HT1080 (cell line): ENCODE measurements at places on chromosomes 11 and 22. TPM values are rescaled to one million over a fixed set of nuclear protein-coding genes. Genes with fewer than 3 reads are reported as not detected.

Gene EMSY
- total RNA-seq: 10.0 and 16.4 TPM in 2 replicates

Gene NPTXR
- total RNA-seq: 2.6 and 2.9 TPM in 2 replicates

DNA sequence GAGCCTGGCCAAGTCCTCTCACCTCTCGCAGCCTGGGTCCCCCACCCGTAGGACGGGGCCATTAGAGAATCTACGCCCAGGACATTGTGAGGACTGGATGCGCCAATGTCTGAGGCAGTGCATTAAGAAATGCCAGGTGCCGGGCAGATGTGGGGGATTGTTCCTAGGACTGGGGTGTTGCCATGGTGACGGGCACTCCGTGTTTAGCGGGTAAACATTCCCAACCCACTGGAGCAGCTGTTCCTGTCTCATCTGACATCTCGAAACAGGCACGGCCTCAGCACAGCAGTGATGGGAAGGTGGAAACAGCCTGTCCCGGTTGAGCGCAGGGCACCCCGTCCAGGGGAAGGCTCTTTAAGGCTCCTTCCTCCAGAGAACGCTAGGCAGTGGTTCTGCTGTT lies 99.6 kb upstream of the RTL6 start:
- DNase-seq: no peak

GRCh38 chr11:103281301-103281700 lies 172.1 kb downstream of the DYNC2H1 start:
- no peak for DNase-seq

Gene TMEM109
- total RNA-seq: 88.3 and 146 TPM in 2 replicates

Gene OR52I1
- total RNA-seq: not detected in 2 replicates

DNA sequence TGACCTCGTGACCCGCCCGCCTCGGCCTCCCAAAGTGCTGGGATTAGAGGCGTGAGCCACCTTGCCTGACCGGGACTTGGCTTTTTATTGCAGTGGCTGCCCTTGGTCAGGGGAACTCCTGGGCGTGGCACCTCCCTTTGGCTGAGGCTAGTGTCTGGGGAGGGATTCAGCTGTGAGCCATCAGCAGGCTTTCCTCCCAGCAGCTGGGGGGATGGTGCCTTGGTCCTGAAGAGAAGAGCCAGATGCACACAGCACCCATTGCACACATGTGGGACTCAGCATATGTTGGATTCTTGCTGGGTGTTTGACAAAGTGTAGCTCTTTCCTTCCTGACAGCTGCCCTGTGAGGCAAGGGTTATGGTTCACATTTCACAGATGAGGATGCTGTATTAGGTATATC lies 8.4 kb downstream of the CYTH4 start:
- DNase-seq: peak; percentile 17

Gene CFAP300
- total RNA-seq: 0.05 and 0.57 TPM in 2 replicates

DNA sequence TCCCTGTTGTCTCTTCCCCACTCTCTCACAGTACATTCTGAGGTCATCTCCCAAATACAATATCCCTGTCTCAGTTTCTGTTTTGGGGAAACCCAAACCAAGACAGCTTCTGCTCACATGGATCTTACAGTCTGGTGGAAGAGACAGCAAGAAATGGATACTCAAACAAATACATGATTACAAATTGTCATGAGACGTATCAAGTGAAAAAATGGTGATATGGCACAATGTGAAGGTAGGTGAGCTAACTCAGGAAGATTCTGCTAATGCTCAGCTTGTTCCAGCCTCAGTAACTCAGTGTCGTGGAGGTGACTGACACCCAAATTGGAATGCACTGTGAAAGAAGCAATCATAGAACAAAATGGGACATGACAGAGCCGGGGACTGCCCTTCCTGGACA lies 68.3 kb downstream of the CHST1 start:
- DNase-seq: no peak

DNA sequence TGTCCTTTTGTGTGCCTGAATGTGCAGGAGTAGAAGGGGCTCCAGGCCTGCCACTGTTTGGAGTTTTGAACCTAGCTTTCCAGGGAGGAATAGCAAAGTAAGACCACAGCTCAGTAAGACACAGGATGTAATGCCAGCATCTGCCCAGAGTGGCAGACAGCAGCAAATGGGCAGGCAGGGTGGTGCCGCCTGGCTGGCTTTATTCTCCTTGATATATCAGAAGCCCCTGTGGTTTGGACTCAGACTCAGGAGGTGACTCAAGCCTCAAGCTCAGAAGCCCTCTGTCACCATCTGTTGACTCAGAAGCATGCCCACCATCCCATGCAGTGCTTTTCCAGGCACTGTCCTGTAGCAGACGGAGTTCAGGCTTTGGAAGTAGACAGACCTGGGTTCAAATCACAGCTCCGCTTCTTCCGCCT lies 72.7 kb upstream of the TTC12 start:
- DNase-seq: peak; percentile 91

DNA sequence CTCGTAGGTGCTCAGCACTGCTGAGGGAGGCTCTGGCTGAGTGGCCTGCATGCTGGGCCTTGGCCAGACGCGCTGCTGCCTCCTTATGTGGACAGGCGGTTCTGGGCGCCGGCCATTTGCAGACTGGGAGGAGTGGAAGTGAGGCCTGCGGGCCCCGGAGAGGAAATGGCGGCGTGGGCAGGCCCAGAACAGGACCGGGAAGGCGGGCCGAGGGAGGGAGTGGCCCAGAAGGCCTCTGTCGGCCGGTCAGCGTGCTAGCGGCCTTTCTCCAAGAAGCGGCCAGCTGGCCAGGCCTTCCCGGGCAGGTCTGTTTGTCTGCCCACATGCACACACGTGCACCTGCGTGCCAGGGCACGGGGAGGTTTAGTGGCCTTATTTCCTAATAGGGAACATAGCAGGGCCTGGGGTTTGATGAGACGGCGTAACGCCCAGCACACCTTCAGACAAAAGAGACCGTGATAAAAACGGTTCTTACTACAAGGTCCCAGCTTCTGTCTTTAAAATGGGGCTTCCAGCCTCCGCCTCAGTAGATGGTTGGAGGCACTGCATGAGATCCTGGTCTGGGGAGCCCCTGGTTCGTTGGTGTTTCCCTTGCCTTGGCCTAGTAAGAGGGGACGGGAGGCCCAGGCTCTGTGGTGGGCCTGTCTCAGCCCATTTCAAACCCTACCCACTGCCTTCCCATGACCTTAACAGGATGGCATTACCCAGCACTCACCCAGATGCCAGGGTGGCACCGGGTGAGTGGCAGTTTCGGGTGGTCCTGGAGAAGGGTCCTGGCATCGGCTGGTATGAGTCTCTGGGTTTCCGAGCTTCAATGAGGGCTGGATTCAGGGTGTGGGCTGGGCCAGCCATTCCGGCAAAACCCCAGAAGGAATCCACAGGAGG lies 65.1 kb upstream of the PPARA start:
- DNase-seq: peak; percentile 95

GRCh38 chr22:47369020-47369419 lies 606.6 kb downstream of the TBC1D22A start:
- no peak for DNase-seq

GRCh38 chr11:69552951-69553350 lies 71.5 kb downstream of the LINC01488 start:
- no peak for DNase-seq

DNA sequence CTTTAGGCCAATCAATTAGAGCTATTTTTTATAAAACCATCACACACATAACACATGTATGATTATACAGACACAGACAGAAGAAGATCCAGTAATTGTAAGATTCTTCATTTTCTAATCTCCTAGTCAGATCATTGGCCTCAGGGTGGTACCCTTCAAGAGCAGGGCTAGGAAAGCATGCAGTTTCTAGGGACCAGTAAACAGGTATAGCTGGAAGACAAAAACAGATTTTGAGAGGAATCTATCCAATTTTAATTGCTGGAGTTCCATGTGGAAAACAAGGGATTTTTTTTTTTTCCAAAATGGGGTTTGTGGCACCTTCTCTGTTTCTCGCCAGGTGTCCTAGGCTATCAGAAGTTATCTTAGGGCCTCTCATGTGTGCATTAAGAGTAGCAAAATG lies 29.6 kb downstream of the METTL15 start:
- no peak for DNase-seq

Gene OR52B4
- not detected in 2 replicates for total RNA-seq

GRCh38 chr11:126277780-126278179 lies 5.1 kb upstream of the TIRAP start:
- no peak for DNase-seq
